ENCODE measurements at places on chromosomes 4 and X. TPM values are rescaled to one million over a fixed set of nuclear protein-coding genes. Genes with fewer than 3 reads are reported as not detected.

The ZIC3 gene
- total RNA-seq = not detected

GRCh38 chr4:186762865-186763264 is 39.2 kb upstream of the FAT1 start:
- no peak overlapping the region for H3K27ac ChIP-seq
- peaks cover 2% of the 10 kb centered on the region for H3K4me1 ChIP-seq
- H3K27me3 ChIP-seq = no peaks in the 10 kb centered on the region

DNA sequence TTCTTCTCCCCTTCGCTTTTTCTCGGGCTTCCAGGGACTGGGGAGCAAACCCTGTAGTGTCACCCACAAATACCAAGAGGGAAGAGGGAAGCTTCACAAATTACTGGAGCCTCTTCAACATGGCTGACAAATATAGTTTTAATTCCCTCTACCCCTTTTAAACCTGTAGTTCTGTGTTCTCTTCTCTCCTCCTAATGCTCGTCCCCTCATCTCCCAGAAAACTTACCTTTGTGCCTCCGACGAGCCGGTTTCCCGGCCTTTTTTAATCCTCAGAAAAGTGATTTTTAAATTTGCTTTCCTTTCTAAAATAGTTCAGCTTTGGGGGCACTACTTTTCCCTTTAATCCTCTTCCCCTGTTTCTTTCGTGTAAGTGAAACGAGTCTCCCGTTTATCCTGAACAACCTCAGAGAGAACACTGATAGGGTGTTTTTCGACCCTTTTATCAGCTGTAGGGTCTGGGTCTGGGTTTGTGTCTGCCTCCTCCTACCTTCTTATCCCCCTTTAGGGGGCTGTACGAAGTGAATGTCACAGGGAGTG is 408 bp downstream of the TET2 start:
- H3K27me3 ChIP-seq = no peaks in the 10 kb centered on the region
- peak overlapping the region; percentile 93 for H3K4me3 ChIP-seq
- no peaks in the 10 kb centered on the region for H3K4me1 ChIP-seq
- no peak for DNase-seq
- no peaks in the 10 kb centered on the region for H3K36me3 ChIP-seq
- peak overlapping the region; percentile 85 for H3K27ac ChIP-seq

DNA sequence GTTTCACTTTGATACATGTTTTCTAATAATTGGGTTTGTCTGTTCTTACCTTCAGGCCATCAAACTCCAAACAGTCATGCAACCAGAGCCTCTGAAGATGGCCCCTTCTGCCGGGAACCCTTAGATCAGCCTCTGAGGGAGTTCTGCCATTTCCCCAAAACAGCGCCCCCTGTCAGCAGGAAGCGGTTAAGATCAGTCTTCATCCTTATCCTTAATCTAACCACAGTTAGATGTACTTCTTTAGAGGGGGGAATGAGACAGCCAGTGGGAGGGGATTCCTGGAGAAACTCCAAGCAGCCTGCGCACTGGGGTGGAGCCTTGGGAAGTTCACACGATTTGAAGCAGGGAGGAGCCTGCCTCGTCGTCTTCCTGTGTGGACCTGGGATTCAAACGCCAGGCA is 185.4 kb downstream of the INPP4B start:
- H3K27me3 ChIP-seq = no peaks in the 10 kb centered on the region
- H3K27ac ChIP-seq = no peak overlapping the region
- H3K4me1 ChIP-seq = no peaks in the 10 kb centered on the region
- DNase-seq = no peak
- H3K36me3 ChIP-seq = no peaks in the 10 kb centered on the region

- no peaks in the 10 kb centered on the region for H3K36me3 ChIP-seq
- DNase-seq = peak; percentile 25
- no peaks in the 10 kb centered on the region for H3K27me3 ChIP-seq
- no peak overlapping the region for H3K27ac ChIP-seq
- no peak overlapping the region for H3K4me3 ChIP-seq
Observed at GRCh38 chrX:100895365-100896075, 21.4 kb upstream of the NOX1 start.

The STPG2 gene
- total RNA-seq = under 0.01 TPM

GRCh38 chrX:49172280-49172780 is 632 bp downstream of the PLP2 start:
- peaks cover 2% of the 10 kb centered on the region for H3K36me3 ChIP-seq
- DNase-seq = peak; percentile 42
- H3K27me3 ChIP-seq = no peaks in the 10 kb centered on the region
- peaks cover 2% of the 10 kb centered on the region for H3K4me1 ChIP-seq
- H3K4me3 ChIP-seq = peak overlapping the region; percentile 72
- peak overlapping the region; percentile 88 for H3K27ac ChIP-seq

DNA sequence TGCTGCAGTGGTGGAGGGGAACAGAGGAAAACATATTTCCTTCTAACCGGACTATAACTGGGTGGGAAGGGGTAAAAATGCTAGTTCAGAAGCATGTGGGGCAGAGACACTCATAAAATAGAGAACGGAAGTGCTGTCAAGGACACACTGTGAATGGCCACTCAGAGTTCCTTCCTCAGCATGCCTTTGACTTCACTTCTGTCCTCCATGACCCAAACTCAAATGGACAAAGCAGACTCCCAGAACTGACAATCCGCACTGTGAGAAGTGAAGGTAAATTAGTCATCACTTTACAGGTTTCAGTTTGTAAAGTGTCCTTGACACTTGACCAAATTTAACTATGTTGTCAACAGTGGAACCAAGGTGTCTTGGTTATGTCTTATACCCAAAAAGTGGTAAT is 30.2 kb upstream of the ELF2 start:
- H3K27ac ChIP-seq = no peak overlapping the region
- H3K27me3 ChIP-seq = no peaks in the 10 kb centered on the region
- DNase-seq = no peak
- no peaks in the 10 kb centered on the region for H3K36me3 ChIP-seq
- H3K4me3 ChIP-seq = no peak overlapping the region

DNA sequence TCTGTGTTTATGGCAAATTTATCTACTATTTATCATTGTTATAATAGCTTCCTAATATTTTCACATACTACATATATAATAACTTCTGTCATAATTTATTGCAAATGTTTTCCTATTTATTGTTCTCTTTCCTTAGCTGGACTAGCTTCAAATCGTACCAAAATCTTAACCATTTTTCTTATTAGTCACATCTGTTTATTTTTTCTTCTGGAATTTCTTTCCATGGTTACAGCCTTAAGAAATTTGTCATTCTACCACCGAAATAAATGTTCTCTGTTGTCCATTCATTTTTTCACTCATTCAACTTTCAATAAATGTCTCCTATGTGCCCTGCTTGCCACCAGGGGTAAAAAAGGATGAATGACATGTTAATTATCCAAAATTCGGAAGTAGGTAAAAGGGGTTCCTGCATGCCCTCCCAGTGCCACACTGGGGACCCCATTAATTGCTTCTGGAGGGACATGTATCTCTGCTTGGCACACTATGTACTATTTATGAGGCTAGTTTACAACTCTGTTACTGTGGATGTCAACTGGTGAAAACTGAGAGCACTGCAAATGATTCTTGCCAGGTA is 182.1 kb downstream of the SH3KBP1 start:
- H3K36me3 ChIP-seq = no peaks in the 10 kb centered on the region
- DNase-seq = peak; percentile 46
- H3K4me1 ChIP-seq = no peaks in the 10 kb centered on the region

DNA sequence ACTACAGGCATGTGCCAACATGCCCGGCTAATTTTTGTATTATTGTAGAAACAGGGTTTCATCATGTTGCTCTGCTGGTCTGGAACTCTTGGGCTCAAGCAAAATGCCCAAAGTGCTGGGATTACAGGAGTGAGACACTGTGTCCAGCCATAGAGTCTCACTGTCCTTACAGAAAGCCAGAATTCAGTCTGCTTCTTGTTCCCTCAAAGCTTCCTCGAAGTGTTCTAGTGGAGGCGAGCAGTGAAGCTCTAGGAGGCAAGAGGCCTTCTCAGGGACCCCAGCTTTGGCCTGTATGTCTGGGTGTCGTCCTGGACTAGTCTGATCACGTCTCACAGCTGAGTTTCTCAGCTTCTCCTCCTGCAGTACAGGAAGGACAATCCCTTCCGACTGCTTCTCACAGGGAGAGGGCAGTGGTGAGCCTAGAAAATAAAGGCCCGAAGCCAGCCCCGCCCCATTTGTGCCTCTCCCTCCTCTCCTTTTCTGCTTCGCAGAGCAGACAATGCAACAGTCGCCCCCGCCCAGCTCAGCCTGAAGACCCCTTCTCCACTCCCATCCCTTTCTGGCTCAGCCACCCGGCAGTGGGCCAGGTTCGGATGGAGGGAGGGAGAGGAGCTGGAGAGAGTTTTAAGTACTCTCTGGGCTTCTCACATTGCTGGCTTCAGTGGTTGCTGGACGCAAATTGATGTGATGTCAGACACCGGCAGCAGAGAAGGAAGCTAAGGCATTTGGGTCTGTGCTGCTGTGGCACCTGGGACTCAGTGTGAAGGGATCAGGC is 11.1 kb upstream of the FAM3A start:
- peak; percentile 80 for DNase-seq
- peaks cover 7% of the 10 kb centered on the region for H3K36me3 ChIP-seq
- H3K4me3 ChIP-seq = no peak overlapping the region
- H3K27me3 ChIP-seq = no peaks in the 10 kb centered on the region
- H3K27ac ChIP-seq = peak overlapping the region; percentile 43

DNA sequence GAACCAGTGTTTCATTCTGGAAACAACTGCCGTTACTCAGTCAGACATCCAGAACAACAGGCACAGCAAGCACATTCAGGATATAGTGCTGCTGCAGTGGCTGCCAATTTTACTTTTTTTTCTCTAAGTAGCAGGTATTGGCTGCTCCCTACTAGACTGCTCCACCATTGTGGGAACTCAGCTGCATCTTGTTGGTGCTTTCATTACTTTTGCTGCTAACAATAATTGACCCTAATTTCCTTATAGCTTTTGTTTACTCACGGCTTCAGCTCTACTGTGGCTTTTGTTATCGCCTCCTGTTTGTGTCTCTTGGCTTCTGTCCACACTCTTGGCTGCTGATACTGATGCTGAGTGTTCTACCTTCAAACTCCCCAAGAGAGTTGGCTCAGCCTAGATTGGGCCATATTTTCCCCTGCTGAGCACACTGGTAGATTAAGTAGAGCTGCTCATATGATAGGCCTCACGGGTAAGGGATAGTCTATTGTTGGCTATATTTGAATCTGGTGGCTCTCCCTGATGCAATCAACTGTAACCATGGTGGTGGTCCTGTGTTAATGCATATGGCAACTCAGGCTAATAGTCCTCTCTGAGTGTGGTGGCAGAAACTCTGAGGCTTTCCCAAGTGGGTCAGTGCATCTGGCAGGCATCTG is 44.5 kb upstream of the IL2 start:
- H3K4me3 ChIP-seq = no peak overlapping the region
- H3K27ac ChIP-seq = no peak overlapping the region
- peaks cover 4% of the 10 kb centered on the region for H3K27me3 ChIP-seq
- no peaks in the 10 kb centered on the region for H3K36me3 ChIP-seq

- H3K27me3 ChIP-seq = no peaks in the 10 kb centered on the region
- no peak overlapping the region for H3K4me3 ChIP-seq
- H3K4me1 ChIP-seq = no peaks in the 10 kb centered on the region
- no peak overlapping the region for H3K27ac ChIP-seq
Observed at GRCh38 chr4:14787894-14788293, 214.4 kb upstream of the CPEB2 start.

GRCh38 chrX:80412042-80412441 is 8.2 kb upstream of the TENT5D start:
- H3K36me3 ChIP-seq = no peaks in the 10 kb centered on the region
- H3K27ac ChIP-seq = no peak overlapping the region
- H3K27me3 ChIP-seq = no peaks in the 10 kb centered on the region
- no peaks in the 10 kb centered on the region for H3K4me1 ChIP-seq

GRCh38 chrX:102338162-102338561 is 91.2 kb downstream of the NXF2 start:
- no peak for DNase-seq
- H3K27me3 ChIP-seq = no peaks in the 10 kb centered on the region
- no peaks in the 10 kb centered on the region for H3K36me3 ChIP-seq
- no peak overlapping the region for H3K4me3 ChIP-seq
- H3K4me1 ChIP-seq = no peaks in the 10 kb centered on the region

DNA sequence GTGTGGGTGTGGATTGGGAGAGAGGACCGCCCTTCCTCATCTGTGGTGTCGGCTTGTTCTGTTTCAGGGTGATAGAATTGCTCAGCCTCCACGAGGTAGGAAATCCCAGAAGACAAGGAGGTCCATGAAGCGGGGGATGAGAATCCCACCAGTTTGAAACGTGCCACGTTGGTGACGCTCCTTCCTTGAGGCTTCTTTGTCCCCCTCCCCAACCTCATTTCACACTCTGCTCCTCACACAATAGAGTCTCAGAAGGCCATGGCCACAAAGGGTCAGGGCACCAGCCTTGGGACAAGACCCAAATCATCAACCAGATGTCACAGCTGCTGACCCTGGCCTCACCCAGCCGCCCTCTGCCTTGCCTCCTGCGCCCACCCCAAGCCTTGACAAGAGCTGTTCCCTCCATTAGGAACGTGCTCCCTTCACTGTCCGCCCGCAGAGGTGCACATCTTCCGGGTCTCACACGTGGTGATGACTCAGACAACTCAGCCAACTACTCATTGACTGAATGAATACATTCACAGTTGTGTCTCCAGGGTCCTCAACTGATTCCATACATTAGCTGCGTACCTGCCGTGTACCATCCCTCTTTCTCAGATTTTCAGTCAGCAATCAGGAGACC is 18.3 kb downstream of the BLOC1S4 start:
- peaks cover 4% of the 10 kb centered on the region for H3K4me1 ChIP-seq
- no peak overlapping the region for H3K4me3 ChIP-seq
- DNase-seq = no peak
- H3K36me3 ChIP-seq = no peaks in the 10 kb centered on the region
- no peak overlapping the region for H3K27ac ChIP-seq
- no peaks in the 10 kb centered on the region for H3K27me3 ChIP-seq

The ARHGAP6 gene
- total RNA-seq = 6.9 TPM

DNA sequence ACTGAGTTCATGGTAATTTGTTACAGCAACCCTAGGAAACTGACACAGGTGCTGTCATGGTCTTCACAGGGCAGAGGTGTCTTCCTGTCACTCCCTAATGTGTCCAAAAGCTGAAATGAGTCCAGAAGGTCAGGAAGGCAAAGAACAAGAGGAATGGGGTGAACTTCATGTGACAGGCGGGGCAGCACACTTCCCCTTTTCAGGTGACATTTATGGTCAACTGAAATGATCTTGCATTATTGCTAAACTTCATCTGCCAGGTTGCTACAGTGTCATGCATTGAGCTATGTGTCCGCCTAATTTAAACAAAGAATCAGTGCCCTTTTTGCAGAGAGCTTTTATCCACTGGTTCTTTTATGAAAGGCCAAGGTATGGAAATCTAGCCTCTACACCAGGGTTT is 15.9 kb upstream of the CCDC149 start:
- no peaks in the 10 kb centered on the region for H3K27me3 ChIP-seq
- no peak overlapping the region for H3K27ac ChIP-seq
- H3K4me1 ChIP-seq = peaks cover 10% of the 10 kb centered on the region
- DNase-seq = no peak
- no peaks in the 10 kb centered on the region for H3K36me3 ChIP-seq

GRCh38 chr4:10998846-10999245 is 314.3 kb upstream of the CLNK start:
- no peaks in the 10 kb centered on the region for H3K27me3 ChIP-seq
- H3K4me3 ChIP-seq = no peak overlapping the region
- no peaks in the 10 kb centered on the region for H3K36me3 ChIP-seq
- H3K27ac ChIP-seq = peak overlapping the region; percentile 36

GRCh38 chr4:16597845-16598596 is 300.4 kb downstream of the LDB2 start:
- no peaks in the 10 kb centered on the region for H3K36me3 ChIP-seq
- peak overlapping the region; percentile 10 for H3K27ac ChIP-seq
- H3K27me3 ChIP-seq = no peaks in the 10 kb centered on the region
- H3K4me3 ChIP-seq = no peak overlapping the region
- DNase-seq = peak; percentile 84

The HPGD gene
- 0.26 TPM for total RNA-seq

Measured in fibroblast of lung (primary cell).